Endothelial cell (in vitro differentiated cells): ENCODE measurements at places on chromosomes 13 and 19. TPM values are rescaled to one million over a fixed set of nuclear protein-coding genes. Genes with fewer than 3 reads are reported as not detected.

SOX1 gene
- total RNA-seq: 1.7 TPM

GRCh38 chr19:2798733-2799132, 13.4 kb downstream of the THOP1 start:
- DNase-seq: no peak

DNA sequence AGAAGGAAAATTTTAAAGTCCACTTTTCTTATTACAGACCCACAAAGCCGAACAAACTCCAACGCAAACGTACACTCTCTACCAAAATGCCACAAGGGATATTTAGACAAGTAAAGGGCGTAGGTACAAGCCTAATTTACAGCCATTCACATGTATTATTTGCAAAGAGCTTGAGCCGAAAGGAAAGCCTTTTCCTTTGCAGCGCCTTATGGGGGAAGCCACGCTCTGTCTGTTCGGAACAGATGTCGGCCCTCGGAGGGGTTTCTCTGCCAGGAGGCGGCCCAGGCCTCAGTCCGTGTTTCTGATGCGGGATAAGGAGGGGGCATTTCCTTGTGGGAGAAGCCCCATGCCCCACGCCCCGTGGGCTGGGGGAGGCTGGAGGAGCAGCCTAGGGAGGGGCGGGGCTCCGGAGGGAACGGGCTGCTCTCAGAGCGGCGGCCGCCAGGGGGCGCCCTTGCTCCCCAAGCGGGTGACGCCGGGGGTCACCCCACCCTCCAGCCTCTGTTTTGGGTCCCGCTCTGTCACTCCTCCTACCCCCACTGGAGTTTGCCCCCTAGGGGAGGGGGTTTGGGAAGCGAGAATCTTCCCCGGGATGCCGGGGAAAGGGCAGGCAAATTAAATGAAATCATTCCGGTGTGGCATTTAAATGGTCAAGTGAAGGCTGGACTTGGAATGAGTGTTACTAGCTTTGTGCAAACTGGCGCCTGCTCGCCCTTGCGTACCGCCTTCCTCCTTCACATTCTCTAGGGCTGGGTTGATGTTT, 2.9 kb downstream of the HTR2A start:
- DNase-seq: peak; percentile 79

RYR1 gene
- 1.3 TPM for total RNA-seq

KCNN4 gene
- 0.28 TPM for total RNA-seq

GRCh38 chr13:95921485-95921884, 131.7 kb downstream of the UGGT2 start:
- no peak for DNase-seq

DNA sequence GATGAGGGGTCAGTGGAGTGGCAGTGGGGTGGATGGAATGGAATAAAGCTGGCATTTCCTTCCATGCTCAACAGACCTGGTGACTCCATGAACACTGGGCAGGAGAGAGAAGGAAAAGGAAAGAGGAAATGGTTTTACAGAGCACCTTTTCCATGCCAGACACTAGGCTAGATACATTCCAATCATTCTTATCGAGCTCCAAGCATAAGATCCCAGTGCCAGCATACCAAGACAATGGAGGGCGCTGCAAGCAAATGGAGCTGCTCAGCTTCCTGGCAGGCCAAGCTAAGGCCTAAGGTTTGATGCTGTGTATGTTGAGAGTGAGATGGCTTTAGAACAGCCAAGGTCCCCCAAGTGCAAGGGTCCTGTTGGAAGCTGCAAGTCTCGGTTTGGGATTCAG, 113.2 kb downstream of the HSPH1 start:
- no peak for DNase-seq

C1QTNF9B gene
- not detected for total RNA-seq

- peak; percentile 61 for DNase-seq
Observed at GRCh38 chr13:87274209-87274819, 396.9 kb upstream of the SLITRK5 start.

LIN7B gene
- 5.8 TPM for total RNA-seq

DNA sequence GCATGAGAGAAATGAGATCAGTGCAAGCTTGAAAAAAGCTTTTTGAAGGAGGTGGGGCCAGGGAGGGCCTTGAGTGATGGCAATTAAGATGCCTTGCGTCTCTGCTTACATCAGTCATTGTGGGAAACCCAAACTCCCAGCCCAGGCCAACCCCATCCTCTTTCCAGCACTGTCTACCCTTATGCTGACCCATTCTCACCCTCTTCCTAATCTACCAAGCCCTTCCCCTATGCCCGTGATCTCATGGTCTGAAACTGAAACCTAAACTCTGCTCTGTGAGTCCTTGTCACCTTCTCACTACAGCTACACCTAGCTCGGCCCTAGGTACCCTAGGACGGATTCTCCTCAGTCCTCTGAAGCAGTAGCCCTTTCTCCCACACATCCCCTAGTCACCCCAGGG, 36.0 kb upstream of the SERP2 start:
- no peak for DNase-seq

DNA sequence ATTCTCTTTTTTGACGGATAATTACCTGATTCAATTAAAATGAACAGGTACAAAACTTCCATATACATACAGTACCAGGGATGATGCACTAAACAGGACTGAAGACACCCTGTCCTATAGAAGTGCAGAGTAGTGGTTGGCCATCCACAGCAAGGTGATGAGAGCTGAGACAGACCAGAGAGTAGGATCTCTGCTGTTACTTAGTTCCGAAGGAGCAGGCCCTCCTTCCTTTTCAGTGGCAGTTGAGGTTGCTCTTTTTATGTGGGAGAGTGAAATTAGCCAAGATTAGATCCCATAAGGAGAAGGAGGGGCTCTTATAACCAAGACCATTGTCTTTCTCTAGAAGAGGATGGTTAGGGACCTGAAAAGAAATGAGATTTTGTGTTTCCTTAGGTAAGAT, 4.0 kb downstream of the PDS5B start:
- no peak for DNase-seq

- no peak for DNase-seq
Observed at GRCh38 chr13:108963276-108963810, 333.9 kb downstream of the MYO16 start.

IGLON5 gene
- total RNA-seq: 114 TPM

SHISA7 gene
- total RNA-seq: not detected

KL gene
- 29.6 TPM for total RNA-seq

DNA sequence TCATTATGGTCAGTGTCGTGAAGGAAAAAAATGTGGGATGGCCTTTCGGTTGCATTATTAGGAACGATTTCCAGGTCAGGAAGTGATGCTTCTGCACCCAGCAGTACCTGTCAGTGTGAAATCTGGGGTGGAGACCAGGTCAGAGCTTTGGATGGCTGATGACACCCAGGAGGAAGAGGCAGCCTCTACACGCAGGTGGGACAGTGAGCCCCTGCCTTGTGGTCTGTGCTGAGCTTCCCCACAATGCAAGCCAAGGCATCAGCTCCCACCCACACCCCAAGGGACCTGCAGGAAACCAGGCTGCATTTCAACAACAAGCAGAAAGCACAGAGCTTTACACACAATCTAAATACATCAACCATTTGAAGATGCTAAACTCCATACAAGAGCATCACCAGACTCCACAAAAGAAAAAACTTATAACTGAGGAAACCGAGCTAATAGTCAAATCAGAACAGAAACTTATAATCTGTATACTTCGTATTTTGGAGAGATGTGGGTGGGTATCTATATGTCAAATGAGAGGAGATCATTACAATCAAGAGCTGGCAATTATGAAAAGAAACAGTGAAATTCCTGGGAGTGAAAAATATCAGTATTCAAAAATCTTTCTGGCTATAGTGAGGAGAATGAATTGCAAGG, 130.1 kb downstream of the ZDHHC20 start:
- no peak for DNase-seq

GNA15 gene
- not detected for total RNA-seq

DNA sequence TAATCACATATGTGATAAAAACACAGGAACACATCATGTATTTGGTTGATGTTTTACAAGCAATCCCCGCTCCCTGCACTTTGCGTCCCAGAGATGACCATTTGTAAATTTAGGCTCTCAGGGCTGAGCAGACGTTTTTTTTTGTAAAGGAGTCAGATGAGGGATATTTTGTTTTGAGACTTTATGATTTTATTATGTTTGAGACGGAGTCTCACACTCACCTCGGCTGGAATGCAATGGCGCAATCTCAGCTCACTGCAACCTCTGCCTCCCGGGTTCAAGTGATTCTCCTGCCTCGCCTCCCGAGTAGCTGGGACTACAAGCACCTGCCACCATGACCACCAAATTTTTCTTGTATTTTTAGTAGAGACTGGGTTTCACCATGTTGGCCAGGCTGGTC, 1.4 kb downstream of the TLE6 start:
- DNase-seq: no peak

DNA sequence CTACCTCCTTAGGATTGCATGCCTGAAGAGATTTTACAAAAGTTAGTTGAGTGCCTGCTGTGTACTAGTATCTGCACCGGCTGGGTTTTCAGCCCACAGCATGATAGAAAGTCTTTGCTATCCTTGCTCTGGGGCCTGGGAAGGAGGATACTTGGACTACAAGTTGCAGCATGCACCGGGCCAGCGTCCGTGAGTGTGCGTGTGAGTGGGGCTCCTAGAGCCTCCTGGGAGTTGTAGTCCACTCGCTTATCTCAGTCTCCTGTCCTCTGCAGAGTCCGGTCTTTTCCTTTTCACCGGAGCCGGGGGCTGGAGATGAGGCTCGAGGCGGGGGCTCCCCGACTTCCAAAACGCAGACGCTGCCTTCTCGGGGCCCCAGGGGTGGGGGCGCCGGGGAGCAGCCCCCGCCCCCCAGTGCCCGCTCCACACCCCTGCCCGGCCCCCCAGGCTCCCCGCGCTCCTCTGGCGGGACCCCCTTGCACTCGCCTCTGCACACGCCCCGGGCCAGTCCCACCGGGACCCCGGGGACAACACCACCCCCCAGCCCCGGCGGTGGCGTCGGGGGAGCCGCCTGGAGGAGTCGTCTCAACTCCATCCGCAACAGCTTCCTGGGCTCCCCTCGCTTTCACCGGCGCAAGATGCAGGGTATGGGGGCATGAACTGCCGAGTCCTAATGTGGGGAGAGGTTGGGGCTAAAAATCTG, 20.6 kb downstream of the BRSK1 start:
- DNase-seq: no peak

- no peak for DNase-seq
Observed at GRCh38 chr13:79919091-79919490, 421.8 kb downstream of the SPRY2 start.

GRCh38 chr19:55116859-55117662, at the start of gene PPP1R12C:
TSS of gene PPP1R12C (minus strand) at chr19:55117637. CDS start at chr19:55117543, 94 bp downstream.
- DNase-seq: no peak

DNA sequence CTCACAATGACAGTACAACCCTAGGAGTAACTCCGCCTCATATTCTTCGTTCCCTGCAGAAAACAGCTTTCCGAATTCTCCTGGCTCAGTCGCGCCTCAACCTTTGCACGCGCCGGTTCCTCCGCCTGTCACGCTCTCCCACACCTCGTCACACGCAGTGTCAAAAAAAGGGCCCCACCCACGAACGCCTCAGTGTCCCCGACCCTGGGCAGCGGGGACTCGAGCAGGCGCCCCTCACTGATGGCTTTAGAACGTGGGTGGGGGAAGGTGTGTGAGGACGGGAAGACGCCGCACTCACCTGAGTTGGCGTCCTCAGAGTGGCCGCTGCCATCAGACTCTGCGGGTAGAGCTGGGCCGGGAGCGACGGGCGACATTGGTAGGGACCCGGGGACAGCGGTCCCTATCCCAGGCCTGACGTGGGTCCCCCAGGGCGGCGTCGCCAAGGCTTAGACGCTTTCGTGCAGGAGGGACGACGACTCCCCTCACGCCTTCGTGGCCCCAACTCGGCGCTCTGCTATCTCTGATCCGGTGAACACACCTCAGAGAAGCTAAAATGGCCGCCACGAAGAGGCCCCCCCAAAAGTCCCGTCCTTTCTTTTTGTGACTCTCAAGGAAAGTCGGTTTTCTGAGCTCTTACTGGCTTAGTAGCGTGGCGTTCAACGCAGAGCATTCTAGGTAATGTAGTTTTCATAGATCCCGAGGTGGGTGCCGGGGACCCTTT, at the start of gene ZNF154:
Gene ZNF154 (minus strand): TSS at position 564 of the 721 bp plus-strand sequence. CDS start 233 bp downstream, at position 331.
- DNase-seq: peak; percentile 71

- DNase-seq: no peak
Observed at GRCh38 chr19:27966390-27966816, 1246.5 kb downstream of the UQCRFS1 start.

PRRG2 gene
- total RNA-seq: 2.4 TPM

DNA sequence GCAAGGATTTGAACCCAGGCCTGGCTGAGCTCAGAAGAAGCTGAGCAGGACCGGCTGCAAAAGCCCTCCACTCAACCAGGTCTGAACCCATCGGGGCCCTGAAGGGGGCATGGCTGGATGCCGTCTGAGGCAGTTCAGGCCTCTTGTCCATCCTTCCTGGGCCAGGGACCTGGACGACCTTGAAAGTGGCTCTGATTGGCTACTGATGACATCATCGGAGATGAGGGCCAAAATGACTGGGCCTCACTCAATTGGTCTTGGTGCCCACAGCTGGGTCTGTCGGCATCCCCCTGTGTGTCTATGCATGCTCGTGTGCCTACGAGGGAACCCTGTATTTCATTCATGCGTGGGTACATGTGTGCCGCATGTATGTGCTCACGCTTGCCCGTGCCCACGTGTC, 71.8 kb downstream of the PTPRS start:
- no peak for DNase-seq

- no peak for DNase-seq
Observed at GRCh38 chr19:2494084-2494446, 18.1 kb downstream of the GADD45B start.

GRCh38 chr19:43300876-43301765, 31.8 kb upstream of the PSG9 start:
- no peak for DNase-seq

- DNase-seq: no peak
Observed at GRCh38 chr13:96768524-96768923, 225.8 kb downstream of the OXGR1 start.

GAS6 gene
- 19.8 TPM for total RNA-seq

STARD13 gene
- 63.8 TPM for total RNA-seq

DNA sequence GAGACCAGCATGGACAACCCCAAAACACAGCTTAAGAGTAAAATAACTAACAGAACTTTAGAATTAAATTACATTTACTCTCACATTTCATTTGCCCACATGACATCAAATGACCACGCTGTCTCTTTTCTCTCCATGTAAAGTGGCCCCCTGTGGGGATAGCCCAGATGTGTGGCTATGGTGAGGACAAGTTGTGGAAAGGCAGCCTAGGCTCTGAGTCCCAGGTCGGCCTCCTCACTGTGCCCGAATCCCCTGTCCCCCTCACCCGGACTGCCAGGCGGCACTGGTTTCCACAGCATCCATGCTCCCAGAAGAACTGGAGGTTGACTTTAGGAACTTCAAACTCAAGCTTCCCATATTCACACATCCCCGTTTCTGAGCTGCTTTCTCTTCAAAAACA, 111.8 kb upstream of the UQCRFS1 start:
- DNase-seq: no peak

THSD1 gene
- total RNA-seq: 346 TPM

DNA sequence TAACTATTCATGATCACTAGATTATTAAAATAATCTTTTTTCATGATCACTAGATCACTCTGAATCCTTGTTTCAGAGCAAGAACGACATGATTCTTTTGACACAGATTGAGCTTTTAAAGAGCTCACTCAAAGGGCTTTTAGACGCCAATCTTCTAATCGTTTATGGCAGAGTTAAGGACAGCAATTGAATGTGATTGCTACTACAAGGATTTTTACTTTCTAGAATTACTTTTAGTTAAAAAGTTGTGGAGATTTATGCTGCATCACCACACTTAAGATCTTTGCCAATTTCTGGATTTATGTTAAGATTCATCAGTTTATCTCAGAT, 1.3 kb downstream of the EXOSC8 start:
- no peak for DNase-seq
